PC-9 (cell line): ENCODE measurements at places on chromosomes 6 and 20. TPM values are rescaled to one million over a fixed set of nuclear protein-coding genes. Genes with fewer than 3 reads are reported as not detected.

The PBOV1 gene
- not detected in 2 replicates for total RNA-seq

The DHX16 gene
- total RNA-seq = 42.1 and 43.5 TPM in 2 replicates

The PPP1R16B gene
- total RNA-seq = 0.05 TPM in 1 of 2 replicates, not detected in the other

The TASP1 gene
- total RNA-seq = 24.9 and 25.9 TPM in 2 replicates

The ZC3H12D gene
- total RNA-seq = 0.10 TPM in 1 of 2 replicates, not detected in the other

The OLIG3 gene
- not detected in 2 replicates for total RNA-seq

DNA sequence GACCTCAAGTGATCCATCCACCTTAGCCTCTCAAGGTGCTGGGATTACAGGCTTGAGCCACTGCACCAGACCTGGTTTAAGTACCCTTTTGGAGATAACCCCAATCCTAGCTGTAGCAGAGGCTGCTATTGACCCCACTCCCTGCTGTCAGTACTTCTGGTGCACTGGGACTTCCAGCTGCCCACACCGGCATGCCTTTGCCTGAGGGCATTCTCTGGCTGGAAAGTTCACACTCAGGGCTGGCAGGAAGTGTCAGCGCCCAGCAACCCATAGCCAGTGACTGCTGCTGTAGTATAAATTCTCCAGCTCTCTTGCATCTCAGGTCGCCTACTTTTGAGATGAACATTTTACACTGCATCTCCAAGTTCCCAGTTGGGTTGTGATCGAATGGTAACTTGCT is 75.3 kb downstream of the UTRN start:
- peak; percentile 73 for DNase-seq

- no peak for DNase-seq
These were observed 188.2 kb downstream of the CDKAL1 start for GRCh38 chr6:20722455-20722854.

DNA sequence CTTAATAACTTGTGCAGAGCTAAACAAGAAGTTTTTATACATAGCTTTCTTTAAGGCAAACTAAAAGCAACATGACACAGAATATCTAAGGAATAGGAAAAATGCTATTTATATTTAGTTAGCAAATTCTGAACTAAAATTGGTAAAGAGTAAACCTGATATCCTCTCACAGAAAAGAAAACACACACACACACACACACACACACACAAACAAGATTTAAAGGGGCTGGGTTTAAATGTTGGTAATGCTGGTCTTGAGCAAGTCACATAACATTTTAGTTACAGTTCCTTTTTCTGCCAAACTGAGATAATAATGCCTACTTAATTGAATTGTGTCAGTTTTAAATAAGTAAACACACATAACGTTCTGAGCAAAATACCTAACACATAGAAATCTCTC is 1.6 kb downstream of the TRDN start:
- no peak for DNase-seq
